CD4-positive, CD25-positive, alpha-beta regulatory T cell (primary cell): ENCODE measurements at places on chromosomes 3 and 15. TPM values are rescaled to one million over a fixed set of nuclear protein-coding genes. Genes with fewer than 3 reads are reported as not detected.

DNA sequence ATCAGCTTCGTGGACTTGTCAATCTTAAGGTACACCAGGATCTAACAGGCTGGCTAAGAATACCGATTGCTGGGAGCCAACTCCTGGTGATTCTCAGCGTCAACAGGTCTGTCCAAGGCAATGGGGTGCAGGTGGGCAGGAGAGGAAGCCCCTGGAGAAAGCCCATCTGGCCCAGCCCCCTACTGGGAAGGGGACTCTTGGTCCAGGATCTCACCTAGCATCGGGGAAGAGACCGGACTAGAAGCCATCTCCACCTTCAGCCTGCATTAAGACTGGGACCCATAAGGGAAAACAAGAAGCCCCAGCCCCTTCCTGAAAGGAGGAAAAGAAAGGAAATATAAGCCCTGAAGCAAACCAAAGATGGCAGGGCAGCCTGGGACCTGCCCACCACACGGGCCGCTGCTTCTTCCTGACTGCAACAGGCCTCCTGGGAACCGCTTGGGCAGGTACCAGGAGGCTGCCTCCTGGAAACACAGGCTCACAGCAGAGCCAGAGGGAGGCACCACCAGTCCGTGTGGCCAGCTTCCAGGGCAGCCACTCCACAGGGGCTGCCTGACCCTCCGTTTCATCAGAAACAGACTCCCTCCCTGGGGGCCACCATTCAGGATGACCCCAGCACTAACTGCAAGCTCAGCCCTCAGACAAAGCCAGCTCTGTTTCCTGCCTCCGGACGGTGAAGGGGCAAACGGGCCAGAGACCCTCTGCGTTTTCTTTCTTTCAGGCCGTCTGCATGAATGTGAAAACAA is 100.2 kb downstream of the LRIG1 start:
- H3K27ac ChIP-seq = no peak overlapping the region
- DNase-seq = no peak
- H3K36me3 ChIP-seq = peaks cover 73% of the 10 kb centered on the region
- no peak overlapping the region for H3K4me3 ChIP-seq
- H3K27me3 ChIP-seq = no peaks in the 10 kb centered on the region
- H3K4me1 ChIP-seq = no peaks in the 10 kb centered on the region

The C3orf33 gene
- 3.0 TPM for polyA plus RNA-seq

The ZNF80 gene
- polyA plus RNA-seq = 6.4 TPM

The SOX14 gene
- not detected for polyA plus RNA-seq
